Fibroblast of lung (primary cell): ENCODE measurements at places on chromosomes 13 and 19. TPM values are rescaled to one million over a fixed set of nuclear protein-coding genes. Genes with fewer than 3 reads are reported as not detected.
A peak's percentile ranks its signal among the peaks of the same experiment; 100 is the strongest.

Gene RASAL3
- total RNA-seq = under 0.01 TPM in 1 of 2 replicates, not detected in the other

Gene CYP4F8
- total RNA-seq = not detected in 2 replicates

Gene EHD2
- 106 and 192 TPM in 2 replicates for total RNA-seq

GRCh38 chr13:93007928-93008327, 218.7 kb upstream of the GPC6 start:
- DNase-seq = no peak

DNA sequence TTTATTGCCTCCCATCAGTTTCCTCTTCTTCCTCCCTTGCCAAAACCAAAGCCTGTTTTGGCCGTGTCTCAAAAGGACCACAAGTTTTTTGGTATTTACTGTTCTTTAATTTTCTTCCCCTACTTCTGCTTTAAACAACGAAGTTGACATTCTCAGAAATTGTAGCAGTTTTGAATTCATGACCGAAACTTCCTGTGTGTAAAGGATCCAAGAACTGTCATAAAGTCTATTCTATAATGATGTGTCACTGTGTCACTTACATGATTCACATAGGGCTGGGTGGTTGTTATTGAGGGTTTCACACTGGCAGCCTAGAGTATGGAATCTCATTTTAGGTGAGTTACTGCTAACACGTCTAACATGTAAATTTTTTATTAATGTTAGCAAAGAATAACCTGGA, 741.0 kb upstream of the KLHL1 start:
- DNase-seq = no peak

Gene CD22
- total RNA-seq = 1.2 TPM in 1 of 2 replicates, not detected in the other

DNA sequence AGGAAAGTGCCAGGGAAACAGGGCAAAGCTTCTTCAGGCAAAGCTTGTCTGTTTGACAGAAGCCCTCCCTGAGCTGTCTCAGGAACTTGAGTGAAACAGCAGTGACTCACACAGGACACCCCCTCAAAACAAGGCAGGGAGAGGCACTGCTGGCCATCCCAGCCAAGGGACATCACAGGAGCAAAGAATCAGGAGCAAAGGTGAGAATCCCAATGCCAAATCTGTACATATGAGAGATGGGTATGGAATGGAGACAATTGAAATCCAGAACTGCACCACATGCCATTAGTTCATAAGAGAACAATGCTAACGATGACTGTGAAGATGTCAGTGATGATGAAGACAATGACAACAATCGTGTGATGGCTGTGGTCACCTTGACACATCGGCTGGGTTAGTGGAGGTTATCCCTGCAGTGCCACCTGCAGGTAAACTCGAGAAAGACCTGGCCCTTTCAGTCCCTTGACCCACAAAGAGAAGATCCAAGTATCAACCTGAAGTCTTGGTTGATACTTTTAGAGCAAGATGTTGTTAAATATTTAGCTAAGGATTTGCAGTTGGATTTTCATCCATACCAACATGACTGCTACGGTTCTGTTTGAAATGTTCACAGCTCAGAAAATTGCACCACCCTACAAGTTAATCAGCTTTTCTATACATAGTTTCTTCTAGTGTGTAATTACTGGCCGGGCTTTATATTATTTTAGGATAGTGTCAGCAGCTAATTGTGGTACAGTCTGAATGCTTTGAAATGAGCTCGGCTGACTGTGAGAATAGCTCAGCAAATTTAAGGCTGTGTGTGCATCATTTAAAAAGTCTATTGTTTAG, 42.0 kb upstream of the IPO5 start:
- DNase-seq = no peak

DNA sequence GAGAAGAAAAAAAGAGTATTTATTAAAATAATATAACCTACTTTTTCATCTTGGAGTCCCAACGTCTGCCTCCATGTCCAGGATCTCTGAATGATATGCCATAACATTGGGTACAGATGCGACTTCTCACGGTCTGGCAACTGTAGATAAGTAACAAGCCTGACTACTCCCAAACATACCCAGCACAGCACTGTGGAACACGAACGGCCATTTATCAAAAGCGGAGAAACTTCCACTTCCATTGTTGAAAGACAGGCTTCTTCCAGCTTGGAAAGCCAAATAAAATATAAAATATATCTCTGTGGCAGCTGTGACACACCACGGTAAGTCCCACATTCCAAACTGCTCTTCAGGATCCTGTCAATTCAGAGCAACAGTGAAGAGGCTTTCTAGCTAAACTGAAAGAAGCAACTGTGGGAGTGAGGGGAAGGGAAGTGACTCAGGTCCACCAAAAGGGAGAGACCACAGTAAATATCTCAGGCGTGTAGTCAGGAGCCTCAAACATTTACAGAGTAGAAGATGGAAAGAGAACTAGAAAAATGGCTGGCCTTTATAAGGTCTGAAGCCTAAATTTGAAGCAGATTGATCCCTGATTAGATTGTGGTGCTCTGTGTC, 331.7 kb downstream of the LIG4 start:
- DNase-seq = peak; percentile 12

Gene ZNF264
- 19.0 and 24.9 TPM in 2 replicates for total RNA-seq

Gene GIPC3
- under 0.01 TPM in 2 replicates for total RNA-seq

Gene HSPH1
- total RNA-seq = 40.6 and 43.1 TPM in 2 replicates

GRCh38 chr13:47168618-47169017, 271.8 kb upstream of the HTR2A start:
- DNase-seq = no peak

- DNase-seq = no peak
Measured at GRCh38 chr13:44938854-44939253, 50.4 kb downstream of the NUFIP1 start.
